ENCODE measurements at places on chromosomes 5 and 9.

GRCh38 chr5:127409921-127410675 is 107.3 kb upstream of the PRRC1 start:
- no peak for DNase-seq

DNA sequence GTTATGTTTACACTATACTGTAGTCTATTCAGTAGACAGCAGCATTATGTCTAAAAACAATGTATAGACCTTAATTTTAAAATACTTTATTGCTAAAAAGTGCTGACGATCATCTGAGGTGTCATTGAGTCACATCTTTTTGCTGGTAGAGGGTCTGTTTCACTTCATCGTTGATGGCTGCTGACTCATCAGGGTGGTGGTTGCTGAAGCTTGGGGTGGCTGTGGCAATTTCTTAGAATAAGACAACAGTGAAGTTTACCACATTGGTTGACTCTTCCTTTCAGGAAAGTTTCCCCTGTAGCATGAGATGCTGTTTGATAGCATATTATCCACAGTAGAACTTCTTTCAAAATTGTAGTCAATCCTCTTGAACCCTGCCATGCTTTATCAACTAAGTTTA is 150.3 kb downstream of the FBXL7 start:
- no peak for DNase-seq

DNA sequence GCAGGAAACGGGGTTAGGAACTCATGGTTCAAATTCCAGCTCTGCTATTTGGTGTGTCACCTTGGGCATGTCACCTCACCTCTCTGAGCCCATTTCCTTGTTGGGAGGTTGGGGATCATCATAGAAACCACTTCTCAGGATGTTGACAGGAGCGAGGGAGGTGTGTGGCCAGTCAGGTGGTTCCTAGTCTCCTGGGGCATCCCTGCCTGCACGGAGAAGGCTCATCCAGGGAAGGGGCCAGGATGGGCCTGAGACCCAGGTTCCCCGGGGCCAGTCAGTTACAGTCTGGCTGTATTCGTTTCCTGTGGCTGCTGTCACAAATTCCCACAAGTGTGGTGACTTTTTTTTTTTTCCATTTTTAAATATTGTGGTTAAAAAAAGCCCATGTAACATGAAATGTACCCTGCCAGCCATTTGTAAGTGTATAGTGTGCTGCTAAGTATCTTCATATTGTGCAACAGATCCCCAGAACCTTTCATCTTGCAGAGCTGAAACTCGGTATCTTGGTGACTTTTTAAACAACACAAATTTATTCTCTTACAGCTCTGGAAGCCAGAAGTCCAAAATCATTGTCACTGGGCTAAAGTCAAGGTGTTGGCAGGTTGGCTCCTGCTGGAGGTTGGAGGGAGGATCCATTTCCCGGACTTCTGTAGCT is 78.7 kb upstream of the UNC5A start:
- DNase-seq = no peak

GRCh38 chr5:14270209-14270702 is 127.1 kb downstream of the TRIO start:
- DNase-seq = no peak

GRCh38 chr9:127717766-127718165 is 1.9 kb downstream of the TTC16 start:
- DNase-seq = no peak
